ENCODE measurements at places on chromosomes 6 and 20. TPM values are rescaled to one million over a fixed set of nuclear protein-coding genes. Genes with fewer than 3 reads are reported as not detected.

DNA sequence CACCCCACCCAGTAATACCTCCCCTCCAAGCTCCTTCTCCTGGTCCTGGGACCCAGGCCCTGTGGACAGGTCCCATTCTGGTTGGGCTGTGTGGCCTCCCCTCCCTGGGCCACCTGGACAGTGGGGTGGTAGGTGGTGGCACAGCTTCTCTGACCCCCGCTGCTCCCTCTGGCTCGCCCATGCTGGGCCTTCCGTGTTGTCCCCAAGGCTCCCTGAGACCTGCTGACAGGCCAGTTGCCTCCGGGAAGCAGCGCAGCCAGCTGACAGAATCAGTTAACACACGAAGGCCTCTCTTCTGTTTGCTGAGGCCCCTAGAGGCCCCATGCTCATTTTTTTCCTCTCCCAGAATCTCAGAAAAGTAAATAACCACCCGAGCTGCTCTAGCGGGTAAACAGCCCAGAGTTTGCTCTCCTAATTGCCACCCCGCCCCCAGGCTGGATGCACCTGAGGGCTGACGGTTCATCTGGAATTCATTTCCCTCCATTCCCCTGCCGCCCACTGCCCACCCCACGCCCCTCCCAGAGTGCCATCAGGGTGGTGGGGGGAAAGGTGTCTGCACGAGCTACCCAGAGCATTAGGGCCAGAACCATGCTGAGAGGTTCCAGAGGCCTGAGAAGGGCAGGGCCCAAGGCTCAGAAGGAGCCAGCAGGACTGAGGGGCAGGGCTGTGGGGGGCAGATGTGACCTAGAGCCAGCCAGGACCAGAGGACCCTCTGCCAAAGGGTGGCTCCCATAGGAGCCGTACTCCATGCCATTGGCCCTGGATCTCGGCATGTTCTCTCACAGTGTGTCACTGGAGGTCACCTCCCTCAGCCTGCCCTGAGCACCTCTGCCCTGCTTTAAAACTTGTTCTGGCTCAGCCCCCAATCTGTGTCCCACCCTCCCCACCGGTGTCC is 157.5 kb downstream of the GRM4 start:
- H3K27ac ChIP-seq, result no peak overlapping the region
- no peaks in the 10 kb centered on the region for H3K4me1 ChIP-seq
- H3K4me3 ChIP-seq, result no peak overlapping the region
- H3K36me3 ChIP-seq, result no peaks in the 10 kb centered on the region

Gene CDC40
- total RNA-seq, result 15.7 TPM

DNA sequence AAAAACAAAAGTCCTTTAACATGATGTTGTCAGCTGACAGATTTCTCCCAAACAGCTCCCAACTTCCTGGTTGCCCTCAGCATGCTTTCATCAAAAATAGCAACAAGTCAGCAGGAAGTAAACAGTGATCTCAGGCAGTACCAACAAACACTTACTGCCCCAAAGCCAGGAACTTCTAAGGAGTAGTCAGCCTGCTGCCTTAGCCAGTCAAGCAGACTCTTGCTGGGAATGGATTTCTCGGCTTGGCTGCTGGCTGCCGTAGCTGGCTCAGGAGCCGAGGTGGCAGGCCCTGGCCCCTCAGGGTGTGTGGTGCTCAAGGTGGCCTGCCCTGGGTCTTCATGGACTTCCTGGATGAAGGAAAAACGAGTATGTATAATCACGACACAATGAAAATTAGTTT is 46.6 kb upstream of the EMILIN3 start:
- H3K36me3 ChIP-seq, result peaks cover 37% of the 10 kb centered on the region
- H3K4me3 ChIP-seq, result no peak overlapping the region
- no peak overlapping the region for H3K27ac ChIP-seq
- H3K4me1 ChIP-seq, result no peaks in the 10 kb centered on the region

DNA sequence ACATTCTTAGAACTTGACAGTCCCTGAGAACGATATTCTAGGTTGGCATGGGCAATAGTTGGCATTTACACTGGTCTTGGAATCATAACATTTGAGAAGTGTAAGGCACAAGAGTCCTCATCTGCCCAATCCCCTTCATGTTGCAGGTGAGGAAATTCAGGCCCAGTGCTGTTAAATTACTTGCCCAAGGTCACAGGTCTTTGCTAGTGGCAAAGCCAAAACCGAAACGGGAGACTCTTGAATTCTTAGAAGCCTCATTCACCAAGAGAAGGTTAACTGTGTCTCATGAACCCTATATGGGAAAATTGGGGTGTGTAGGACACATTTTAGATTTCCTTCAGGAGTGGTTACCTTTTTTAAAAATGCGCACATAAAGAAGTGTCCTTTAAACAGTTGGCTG is 7.2 kb downstream of the E2F3 start:
- no peak for DNase-seq
- H3K27me3 ChIP-seq, result no peaks in the 10 kb centered on the region
- no peak overlapping the region for H3K27ac ChIP-seq
- no peak overlapping the region for H3K4me3 ChIP-seq
- no peaks in the 10 kb centered on the region for H3K36me3 ChIP-seq

- no peaks in the 10 kb centered on the region for H3K4me1 ChIP-seq
- no peak overlapping the region for H3K27ac ChIP-seq
- no peaks in the 10 kb centered on the region for H3K27me3 ChIP-seq
- H3K4me3 ChIP-seq, result no peak overlapping the region
Observed at GRCh38 chr20:39298121-39298520, 336.0 kb downstream of the DHX35 start.

GRCh38 chr6:165611294-165611693 is 51.7 kb downstream of the PDE10A start:
- H3K4me3 ChIP-seq, result no peak overlapping the region
- H3K36me3 ChIP-seq, result no peaks in the 10 kb centered on the region
- DNase-seq, result no peak
- no peaks in the 10 kb centered on the region for H3K27me3 ChIP-seq
- no peak overlapping the region for H3K27ac ChIP-seq

All from astrocyte (in vitro differentiated cells and primary cell).